ENCODE measurements at places on chromosomes 2 and 18.
A peak's percentile ranks its signal among the peaks of the same experiment; 100 is the strongest.

- DNase-seq = no peak
Observed at GRCh38 chr18:37654034-37654433, 88.4 kb upstream of the CELF4 start.

DNA sequence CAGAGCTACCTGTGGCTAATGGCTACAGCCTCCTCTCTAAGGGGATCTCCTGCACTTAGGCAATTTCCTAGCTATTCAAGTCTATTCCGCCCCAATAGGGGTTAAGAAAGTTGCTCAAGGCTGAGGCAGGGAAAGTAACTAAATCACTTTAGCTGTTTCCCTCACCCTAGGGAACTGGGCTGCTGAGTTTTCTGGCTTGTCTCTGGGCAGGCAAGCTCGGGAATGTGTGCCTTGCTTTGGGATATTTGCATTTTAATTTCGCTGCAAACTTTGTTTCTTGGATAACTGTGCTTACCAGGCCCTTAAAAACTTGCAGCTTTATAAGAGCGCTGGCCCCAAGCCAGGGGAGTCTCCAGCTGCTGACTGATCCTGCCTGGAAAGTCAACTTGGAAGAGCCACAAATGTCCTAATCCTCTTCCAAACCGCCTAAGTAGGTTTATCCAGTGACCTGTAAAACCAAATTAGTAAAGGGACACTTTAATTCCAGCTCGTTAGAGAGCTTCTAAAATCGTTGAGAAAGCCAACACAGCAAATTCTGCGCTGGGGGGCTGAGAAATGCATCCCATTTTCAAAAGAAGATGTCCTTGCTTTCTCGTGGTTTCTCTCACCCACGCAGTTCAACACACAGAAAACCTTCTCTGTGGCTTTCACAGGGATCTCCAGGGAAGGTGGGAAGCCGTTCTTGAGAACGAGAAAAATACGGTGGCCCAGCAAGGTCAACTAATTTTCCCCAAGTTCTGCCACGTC is 59.5 kb upstream of the SP3 start:
- no peak for DNase-seq

DNA sequence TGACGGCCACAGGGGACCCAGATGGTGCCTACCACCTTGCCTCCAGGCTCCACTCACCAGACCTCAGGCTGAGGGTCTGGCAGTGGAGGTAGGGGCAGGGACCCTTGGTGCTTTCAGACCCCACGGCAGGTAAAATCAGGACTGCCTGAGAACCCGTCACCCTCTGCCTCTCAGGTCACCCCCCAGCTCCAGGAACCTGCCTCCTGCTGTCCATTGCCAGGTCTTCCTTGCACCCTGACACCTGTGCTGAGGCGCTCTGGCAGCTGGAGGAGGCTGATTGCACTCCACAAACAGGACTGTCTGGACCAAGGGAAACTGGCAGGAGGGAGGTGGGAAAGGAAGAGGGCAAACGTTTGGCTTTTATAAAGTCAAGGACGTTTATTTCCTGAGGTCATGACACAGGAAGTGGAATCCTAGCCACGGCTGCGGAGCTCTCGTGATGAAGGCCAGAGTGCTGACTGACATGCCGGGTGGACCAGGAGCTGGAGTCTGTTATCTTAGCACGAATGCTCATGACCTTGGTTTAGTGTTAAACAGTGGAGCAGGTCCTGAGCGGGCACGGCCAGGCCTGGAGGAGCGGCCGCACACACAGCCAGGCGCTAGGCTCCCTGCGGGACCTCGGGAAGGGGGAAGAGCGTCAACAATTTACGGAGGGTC is 40.5 kb downstream of the ANO7 start:
- DNase-seq = no peak

DNA sequence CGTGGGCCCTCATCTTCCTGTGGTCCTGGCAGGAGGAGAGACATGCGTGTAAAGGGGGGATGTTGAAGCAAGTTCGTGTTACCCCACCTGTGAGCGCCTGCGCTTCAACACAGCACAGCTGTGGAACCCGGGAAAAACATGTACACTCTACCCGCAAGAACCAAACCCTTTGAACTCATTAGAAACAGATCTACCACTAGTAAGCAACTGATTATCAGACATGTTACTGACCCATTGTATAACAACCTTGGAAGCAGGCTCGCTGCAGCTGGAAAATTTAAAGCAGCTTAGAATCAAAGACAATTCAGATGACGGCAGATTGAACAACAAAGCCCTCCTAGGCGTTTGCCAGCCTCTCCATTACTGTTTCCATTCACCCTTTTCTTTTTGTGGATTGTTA is 771.7 kb upstream of the SALL3 start:
- DNase-seq = no peak

DNA sequence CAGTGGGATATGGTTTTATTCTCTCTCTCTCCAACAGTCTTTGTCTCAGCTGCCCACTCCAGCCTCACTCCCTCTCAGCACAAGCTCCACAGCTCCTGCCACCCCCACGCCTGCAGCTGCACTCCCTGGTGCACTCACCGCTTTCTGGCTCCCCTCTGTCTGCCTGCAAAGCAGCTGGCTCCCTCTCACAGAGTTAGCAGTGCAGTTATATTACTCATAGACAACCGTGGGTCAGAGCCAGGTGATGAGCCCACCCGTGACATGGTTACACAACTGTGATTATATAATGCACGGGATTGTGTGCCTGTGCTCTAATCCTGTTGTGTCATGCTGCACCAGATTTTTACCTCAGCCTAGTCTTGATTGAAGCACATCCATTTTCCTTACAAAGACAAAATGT is 276.9 kb upstream of the CHAC2 start:
- no peak for DNase-seq

DNA sequence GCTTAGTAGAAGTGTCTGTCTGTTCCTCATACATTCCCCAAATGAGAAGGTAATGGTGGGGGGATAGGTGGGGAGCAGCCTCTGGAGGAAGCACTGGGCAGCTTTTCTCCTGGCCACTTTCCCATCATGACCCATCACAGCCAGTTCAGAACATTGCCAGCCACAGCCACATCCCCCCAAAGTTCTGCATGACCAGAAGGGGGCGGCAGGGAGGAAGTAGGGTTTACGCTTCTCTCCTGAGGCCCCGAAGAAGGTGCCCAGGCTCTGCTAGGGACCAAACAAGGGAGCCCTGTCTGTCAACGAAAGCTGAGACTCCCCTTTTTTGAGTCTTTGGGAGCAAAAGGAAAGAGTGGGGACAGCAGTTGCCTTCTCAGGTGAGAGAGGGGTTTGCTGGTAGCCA is 7.7 kb downstream of the IGFBP5 start:
- peak; percentile 53 for DNase-seq

DNA sequence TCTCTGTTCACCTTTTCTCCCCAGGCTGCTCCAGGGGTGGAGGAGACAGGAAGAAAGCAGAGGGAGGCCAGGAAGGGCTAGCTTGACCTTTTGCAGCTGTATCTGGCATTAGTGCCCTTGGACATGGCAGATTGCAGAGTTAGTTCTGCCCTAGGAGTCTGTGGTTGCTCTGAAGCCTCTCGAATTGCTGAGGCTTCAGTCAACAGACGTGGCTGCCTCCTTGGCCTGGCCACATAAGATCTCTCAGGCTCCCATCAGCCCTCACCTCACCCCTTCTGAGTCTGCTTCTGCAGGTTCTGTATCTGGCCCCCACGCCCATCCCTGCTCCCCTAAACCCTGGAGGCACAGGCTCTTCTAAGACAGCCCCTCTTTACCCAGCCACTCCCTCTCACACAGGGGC is 18.2 kb upstream of the PLB1 start:
- no peak for DNase-seq

DNA sequence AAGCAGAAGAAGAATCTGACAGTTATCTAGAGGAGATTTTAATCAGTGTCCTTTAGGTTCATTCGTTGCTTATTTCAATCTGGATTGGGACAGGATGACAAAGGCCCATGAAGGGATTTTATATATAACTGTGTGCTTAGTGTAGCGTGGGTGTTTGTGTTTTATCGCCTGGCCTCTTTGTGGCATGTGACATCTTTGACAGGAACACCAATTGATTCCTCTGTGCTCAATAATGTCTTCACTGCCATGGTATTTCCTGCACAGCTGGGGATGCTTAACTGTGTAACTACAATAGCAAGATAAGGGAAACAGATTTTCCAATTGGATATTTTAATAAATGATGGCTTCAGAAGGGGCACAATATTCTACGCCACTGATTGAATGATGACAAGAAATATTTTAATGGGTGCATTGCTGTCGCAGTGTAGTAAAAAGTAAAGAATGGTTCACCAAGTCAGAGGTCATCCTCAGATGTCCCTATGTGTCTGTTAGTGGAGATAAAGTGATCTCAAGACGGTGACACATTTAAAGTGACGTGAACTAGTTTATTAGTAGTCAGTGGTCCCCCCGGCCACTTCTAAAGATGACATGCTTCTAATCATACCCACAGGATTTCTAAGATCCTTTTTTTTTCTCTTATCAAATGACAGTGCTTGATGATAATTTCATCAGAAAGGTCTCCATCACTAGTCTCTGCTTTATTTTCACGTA is 160.4 kb downstream of the AGAP1 start:
- DNase-seq = no peak

GRCh38 chr2:200761266-200761665 is 50.4 kb upstream of the BZW1 start:
- no peak for DNase-seq

DNA sequence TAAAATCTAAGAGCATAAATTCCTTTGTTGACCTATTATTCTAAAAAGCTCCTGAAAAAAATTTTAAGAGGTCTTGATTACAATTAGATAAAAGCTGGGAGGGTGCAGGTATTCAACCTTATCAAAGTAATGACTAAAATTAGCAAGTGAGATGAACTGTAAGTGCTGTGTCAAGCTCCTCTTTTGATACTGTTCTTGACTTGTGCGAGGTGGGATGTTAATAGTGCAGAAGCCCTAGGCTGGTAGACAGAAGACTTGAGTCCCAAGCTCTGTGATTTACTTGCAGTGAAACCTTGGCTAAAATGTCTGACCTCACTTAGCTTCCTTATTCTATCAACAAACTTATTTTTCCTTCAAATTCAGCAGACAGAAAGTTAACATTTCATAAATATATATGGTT is 637.5 kb downstream of the DSC3 start:
- DNase-seq = no peak

DNA sequence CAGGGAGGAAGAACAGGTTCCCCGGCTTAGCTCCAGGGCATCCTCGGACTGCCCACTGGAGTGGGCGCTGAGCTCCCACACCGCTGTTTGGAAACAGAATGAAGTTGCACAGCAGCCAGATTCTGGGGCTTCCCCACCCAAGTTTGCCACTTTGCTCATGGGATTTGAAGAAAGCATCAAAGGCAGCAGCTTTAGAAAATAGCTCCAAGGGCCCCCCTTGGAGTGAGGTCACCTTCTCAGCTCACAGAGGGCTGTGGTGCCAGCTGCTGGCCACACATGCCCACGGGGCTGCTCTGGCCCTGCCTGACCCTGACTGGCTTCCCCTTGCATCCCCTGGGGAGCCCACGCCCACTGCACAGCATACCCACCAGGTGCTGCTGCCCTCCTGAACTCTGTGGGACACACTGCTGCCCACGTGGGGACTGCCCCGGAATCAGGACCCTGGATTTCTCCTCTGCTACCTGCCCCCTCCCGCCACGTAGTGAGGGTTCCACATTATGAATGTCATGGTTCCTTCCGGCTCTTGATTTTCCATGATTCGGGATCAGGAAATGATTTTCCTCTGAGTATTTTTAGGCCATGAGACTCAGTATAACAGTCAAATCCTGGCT is 70.3 kb downstream of the TGOLN2 start:
- no peak for DNase-seq

GRCh38 chr2:24632172-24632571 is 141.1 kb downstream of the NCOA1 start:
- DNase-seq = no peak
